ENCODE measurements at places on chromosomes 12 and 14.

DNA sequence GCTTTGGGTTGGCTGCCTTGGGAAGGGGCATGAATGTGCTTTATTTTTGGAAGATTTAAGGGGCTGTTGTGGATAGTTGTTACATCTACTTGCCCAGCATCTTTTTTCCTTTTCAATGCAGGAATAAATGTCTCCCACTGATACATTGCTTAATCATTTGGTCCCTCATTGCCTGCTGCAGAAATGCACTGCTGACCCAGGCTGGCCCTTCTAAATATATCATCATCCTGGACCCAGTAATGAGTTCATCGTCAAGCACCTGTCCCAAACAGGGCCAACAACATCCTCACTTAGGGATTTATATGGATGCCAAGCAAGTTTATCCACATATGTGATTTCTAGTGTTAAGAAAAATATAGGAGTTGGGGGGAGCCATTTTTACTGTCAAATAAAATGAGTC lies 67.2 kb downstream of the ASCL1 start:
- no peak for DNase-seq

- no peak for DNase-seq
Measured at GRCh38 chr12:46669720-46670119, 156.1 kb downstream of the SLC38A4 start.

GRCh38 chr12:77855548-77855947 lies 24.9 kb downstream of the NAV3 start:
- no peak for DNase-seq

DNA sequence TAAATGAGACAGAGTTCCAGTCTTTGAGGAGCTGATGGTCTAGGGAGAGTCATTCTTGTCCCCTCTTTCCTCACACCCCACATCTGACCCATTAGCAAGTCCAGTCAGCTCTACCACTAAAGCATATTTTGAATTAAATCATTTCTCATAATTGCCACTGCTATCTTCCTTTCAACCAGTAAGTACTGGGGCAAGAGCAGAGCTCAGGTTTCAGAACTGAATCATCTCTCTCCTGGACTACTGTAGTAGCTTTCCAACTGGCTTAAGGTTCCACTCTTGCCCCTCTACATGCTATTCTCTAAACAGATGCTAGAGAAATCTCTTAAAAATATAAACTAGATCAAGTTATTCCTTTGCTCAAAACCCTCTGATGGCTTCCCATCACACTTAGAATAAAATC lies 218.3 kb downstream of the TTC6 start:
- no peak for DNase-seq

DNA sequence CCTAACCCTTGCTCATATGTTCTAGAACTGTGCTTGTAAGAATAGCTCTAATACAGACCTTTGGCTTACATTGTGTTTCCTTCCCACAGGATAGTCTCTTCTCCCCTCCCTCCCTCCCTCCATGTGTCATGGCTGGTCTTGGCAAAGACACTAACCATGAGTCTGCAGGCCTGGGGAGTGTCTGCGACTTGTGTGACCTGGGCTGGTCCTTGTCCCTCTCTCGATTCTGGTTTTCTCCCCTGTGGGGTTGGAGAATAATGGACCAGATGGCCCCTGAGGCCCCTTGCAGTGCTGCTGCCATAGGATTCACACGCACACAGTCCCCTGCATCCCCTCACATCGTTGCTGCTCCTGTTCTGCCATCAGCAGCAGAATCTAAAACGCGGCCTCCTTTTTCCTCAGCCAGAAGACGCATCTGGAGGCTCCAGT lies 30.3 kb downstream of the DEGS2 start:
- no peak for DNase-seq

- DNase-seq = no peak
Measured at GRCh38 chr14:57501039-57501557, 7.4 kb upstream of the CCDC198 start.

- DNase-seq = no peak
Measured at GRCh38 chr12:51512438-51512837, 78.6 kb upstream of the SCN8A start.

GRCh38 chr12:12466157-12466556 lies 96.5 kb downstream of the DUSP16 start:
- DNase-seq = no peak

GRCh38 chr14:96270565-96271420 lies 14.8 kb downstream of the BDKRB1 start:
- no peak for DNase-seq

GRCh38 chr12:39406262-39406661 lies 36.7 kb downstream of the KIF21A start:
- no peak for DNase-seq

DNA sequence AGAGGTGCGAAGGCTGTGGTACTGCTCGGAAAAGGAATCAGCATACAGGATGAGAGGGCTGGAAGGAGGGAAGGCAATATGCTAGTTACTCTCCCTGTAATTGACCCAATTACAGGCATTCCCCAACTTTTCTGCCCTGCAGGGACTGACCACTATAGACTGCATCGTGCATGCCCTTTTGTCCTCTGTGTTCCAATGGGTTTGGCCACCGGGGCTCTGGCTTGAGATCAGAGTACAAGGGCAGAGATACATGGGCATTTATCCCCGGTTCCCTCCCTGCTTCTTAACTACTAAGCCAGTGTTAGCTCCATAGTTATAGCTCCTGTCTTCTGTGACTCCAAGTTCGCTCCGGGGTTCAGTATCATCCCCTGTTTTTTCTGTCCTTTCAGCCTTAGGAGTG lies 59.7 kb downstream of the GTF2A1 start:
- no peak for DNase-seq

- DNase-seq = no peak
Measured at GRCh38 chr14:24234095-24235005, 1.6 kb downstream of the GMPR2 start.

DNA sequence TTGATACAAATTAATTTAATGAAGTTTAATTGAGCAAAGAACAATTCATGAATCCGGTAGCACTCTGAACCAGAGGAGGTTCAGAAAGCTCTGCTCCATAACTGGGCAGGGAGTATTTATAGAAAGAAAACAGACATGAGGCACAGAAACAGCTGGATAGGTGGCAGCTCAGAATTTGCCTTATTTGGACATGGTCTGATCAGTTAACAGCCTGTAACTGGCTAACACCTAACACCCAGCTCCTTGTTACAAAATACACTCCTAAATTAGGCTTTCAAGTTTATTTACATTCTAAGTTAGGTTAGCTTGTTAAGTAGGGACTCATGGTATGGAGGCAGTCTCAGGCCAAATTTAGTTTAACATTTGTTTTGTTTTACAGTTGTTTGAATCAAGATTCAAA lies 67.8 kb upstream of the TMCC3 start:
- no peak for DNase-seq

DNA sequence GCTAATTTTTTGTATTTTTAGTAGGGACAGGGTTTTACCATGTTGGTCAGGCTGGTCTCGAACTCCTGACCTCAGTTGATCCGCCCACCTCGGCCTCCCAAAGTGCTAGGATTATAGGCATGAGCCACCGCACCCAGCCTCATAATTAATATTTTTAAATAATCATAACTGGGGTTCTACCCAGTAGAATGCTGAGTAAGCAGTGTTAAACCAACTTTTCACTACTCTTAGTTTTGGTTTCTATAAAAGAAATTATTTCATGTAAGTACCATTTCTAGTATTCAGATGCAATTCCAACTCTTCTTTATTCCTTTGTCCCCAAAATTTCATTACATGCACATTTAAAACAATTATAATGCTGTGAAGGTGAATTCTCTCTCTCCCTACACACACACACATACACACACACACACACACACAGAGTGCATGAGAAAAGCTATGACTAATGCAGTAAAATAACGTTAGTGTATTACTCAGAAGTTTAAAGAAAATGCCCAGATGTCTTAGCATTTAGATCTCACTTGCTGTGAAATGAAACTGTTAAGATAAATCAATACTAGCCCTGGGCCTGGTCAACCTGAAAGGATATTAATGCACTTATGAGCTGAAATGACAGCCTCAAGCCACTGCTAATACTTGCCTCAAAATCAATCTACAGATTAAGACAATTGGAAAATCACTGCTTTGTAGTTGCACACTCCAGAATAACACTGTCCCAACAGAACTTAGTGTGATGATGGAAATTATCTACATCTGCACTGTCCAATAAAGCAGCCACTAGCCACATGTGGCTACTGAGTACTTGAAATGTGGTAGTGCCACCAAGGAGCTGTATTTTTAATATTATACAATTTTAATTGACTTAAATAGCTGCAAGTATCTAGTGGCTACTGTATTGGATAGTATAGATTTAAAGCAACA lies 36.0 kb downstream of the PTPN21 start:
- DNase-seq = no peak

DNA sequence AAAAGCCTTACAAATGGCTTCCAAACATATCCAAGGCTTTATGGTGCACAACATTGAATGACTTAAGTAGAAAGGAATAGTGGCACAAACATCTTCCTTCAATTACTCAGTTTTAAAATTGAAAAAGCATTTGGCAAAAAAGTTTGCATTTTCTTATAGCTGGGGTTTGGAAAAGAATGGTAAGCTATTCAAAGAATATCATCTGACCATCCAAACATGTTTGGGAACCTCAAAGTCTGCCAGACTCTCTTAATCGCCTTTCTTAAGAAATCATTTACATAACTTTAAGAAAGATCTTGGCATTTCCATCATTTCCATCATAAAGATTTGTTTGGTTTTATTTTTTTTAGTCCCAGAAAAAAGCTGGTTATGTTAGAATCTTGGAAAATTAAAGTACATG lies 210.1 kb upstream of the PELI2 start:
- no peak for DNase-seq

DNA sequence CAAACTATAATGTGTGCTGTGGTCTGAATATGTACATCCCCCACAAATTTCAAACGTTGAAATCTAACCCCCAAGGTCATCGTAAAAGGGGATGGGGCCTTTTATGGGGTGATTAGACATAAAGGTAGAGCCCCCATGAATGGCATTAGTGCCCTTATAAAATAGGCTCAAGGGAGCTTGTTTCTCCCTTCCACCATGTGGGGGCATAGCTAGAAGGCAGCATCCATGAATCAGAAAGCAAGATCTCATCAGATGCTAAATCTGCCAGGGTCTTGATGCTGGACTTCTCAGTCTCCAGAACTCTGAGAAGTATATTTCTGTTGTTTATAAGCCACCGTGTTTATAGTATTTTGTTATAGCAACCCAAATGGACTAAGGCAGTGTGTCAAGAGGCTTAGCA lies 33.4 kb upstream of the IGF1 start:
- DNase-seq = no peak

DNA sequence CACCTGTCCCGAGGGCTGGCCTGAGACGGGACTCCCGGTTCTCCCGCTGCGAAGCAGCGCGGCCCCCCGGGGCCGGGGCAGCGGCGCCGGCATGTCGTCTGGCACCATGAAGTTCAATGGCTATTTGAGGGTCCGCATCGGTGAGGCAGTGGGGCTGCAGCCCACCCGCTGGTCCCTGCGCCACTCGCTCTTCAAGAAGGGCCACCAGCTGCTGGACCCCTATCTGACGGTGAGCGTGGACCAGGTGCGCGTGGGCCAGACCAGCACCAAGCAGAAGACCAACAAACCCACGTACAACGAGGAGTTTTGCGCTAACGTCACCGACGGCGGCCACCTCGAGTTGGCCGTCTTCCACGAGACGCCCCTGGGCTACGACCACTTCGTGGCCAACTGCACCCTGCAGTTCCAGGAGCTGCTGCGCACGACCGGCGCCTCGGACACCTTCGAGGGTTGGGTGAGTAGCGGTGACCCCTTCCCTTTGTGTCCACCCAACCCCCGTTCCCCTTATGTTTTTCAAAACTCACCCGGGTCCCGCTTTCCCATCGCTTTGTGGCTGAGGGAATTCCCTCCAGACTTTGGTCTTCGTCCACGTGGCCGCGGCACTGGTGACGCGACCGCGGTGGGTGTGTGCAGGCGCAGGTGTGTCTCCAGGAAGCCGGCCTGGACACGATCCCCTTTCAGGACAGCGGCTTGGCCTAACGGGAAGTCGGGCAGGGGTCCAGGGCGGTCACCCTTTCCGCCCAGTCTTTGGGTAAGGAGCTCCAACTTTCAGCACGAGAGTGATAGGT lies 826 bp downstream of the PRKCH start:
- no peak for DNase-seq

DNA sequence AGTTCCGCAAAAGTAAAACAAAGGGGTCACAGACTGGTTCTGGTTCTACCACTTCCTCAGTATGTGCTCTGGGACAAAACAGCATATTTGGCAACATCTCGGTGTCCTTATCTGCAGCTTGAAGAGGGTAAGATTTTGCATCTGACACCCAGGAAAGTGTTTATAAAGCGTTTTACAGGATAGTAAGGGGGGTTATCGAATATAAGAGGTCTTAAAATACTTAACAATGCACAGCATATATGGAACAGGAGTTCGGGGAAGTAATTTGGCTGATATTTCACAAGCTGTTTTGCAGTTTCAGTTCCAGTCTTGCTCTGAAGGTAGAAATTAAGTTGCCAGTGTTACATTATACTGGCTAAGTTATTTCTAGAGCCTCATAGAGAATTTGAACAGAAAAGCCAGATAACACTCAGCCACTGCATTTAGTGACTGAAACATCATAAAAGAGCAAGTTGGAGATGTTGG lies 904 bp upstream of the MAP4K5 start:
- DNase-seq = no peak

DNA sequence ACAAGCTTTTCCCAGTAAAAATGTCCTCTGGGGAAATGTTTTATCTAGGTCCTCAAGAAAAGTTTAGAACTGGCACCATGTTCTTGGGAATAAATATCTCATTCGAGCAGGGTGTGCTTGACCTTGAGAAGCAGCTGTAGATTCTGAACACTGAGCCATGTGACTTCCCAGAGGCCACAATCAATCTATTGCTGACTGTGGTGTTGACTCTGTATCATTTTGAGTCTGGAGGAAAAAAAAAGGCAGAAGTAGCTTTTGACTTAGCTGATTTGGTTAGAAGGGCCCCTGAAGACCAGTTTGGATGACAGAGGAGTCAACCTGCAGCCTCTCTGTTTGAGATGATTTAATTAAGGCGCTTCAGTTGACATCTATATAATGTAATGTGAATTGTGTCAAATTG lies 592.4 kb upstream of the SEL1L start:
- DNase-seq = no peak

GRCh38 chr12:51759175-51759574 lies 89.3 kb downstream of the FIGNL2 start:
- DNase-seq = no peak

- no peak for DNase-seq
Measured at GRCh38 chr14:92173668-92174067, 51.9 kb downstream of the CPSF2 start.

DNA sequence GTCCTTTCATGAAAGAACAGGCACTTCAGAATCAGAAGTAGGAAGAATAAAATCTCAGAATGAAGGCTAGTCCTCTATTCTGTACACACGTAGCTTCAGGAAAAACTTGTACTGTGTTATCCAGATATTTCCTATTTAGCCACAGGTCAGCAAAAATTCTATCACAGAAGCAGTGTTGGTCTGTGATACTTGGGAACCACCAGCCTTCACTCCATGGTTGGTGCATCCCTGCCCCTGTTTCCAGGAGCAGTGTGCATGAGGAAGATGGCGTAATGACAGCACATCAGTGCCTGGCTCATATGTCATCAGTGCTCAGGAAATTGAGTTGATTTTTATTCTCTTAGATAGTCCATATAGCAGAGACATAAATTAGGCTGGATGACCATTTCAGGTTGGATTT lies 87.7 kb downstream of the SAMD4A start:
- no peak for DNase-seq

GRCh38 chr12:120225852-120226640 lies 25.1 kb upstream of the RPLP0 start:
- peak; percentile 48 for DNase-seq

- no peak for DNase-seq
Measured at GRCh38 chr14:34078117-34078743, 127.4 kb upstream of the EGLN3 start.

Measured in aorta (tissue), 5 donors.